ENCODE measurements at places on chromosomes 5 and 9.
A peak's percentile ranks its signal among the peaks of the same experiment; 100 is the strongest.

DNA sequence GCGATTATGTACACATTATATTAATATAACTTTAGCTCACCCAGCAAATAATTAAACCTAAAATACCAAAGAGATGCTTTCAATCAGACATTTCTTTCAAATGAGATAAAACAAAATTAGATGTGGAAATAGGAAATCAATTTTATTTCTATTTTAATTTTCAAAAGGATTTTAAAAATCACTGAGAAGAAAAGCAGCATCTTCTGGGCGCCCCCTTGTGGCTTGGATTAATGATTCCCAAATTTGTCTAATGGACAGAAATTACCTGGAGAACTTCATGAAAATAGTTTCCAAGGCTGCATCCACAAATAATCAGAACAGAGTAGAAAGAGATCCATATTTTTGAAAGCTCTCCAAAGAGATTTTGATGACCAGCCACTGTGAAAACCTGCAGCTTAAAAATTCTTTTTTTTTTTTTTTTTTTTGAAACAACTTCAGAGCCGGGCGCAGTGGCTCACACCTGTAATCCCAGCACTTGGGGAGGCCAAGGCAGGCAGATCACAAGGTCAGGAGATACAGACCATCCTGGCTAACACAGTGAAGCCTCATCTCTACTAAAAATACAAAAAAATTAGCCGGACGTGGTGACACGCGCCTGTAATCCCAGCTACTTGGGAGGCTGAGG lies 50.9 kb upstream of the CEMIP2 start:
- peak; percentile 47 for DNase-seq

GRCh38 chr5:175195698-175196656 lies 248.0 kb downstream of the DRD1 start:
- no peak for DNase-seq

DNA sequence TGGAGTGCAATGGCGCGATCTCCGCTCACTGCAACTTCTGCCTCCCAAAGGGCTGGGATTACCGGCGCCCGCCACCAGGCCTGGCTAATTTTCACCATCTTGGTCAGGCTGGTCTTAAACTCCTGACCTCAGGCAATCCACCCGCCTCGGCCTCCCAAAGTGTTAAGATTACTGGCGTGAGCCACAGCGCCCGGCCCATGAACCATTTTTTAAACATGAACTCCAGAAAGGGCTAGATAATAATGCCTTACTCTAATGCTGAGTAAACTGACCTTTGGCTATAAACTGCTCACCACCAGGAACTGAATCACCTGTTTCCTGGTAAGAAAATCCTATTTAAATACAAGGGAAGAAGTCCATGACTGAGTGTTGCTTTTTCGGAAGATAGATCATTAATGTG lies 23.2 kb upstream of the DAB2 start:
- DNase-seq: no peak

DNA sequence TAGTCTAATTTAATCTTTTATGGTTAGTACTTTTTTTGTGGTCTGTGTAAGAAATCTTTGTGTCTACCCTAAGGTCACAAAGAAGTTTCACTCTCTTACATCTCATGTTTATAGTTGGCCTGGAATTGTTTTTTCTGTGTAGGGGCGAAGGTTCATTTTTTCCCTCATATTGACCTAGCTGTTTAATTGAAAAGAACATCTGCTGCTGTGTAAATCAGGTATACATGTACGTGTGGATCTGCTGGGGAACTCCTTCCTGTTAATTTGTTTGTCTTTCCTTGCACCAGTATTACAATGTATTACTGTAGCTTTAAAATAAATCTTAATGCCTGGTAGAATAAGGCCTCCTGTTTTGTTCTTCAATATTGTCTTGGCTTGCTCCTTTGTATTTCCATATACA lies 37.8 kb downstream of the EXOSC2 start:
- DNase-seq: no peak

- DNase-seq: peak; percentile 81
Measured at GRCh38 chr9:16705111-16705604, 165.3 kb downstream of the BNC2 start.

DNA sequence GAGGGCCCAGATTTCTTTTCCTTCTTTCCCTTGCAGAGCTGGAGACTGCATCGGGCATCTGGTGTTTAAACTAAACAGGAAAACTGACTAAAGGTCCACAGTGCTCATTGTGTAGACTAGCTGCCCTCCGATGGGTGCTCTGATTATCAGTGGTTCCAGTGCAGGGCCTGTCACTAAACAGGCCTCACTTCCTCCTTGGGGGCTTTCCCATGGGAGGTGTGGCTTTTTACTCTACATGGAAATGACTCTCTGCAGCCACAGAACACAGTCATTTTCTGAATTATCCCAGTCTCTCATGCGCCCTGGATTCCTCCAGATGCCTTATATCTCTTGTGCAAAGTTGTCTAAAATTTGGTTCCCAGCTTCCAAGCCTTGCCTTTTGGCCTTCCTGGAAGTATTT lies 199.2 kb downstream of the TRIO start:
- no peak for DNase-seq

DNA sequence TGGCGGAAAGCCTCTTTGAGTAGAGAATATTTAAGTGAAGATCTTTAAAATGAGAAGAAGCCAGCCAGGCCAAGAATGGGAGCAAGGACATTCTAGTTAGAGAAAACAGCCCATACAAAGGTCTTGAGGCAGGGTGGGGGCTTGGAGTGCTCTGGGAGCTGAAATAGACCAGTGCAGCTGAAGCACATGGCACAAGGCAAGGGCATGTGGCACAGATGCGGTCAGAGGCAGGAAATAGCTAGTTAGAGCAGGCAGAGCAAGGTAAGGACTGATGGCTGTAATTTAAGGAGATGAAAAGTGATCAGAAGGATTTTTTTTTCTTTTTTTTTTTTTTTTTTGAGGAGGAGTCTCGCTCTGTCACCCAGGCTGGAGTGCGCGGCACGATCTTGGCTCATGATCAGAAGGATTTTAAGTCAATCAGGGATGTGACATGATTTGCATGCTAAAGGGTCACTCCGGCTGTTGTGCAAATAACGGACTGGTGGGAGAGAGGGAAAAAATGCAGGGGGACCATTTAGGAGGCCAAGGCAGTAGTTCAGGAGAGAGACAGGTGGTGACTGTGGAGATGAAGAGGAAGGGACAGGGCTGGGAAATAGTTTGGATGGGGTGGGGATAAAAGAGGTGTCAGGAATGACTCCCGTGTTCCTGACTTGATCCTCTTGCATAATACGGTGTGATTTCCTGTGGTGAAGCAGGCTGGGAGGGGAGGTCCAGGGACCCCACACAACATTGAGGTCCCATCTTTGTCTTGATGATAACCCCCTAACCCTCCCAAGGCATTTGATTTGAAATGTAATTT lies 207.6 kb downstream of the HSPA4 start:
- DNase-seq: no peak

Measured in glutamatergic neuron (in vitro differentiated cells).